Stomach (tissue), 19 donors: ENCODE measurements at places on chromosomes 16 and 17.

DNA sequence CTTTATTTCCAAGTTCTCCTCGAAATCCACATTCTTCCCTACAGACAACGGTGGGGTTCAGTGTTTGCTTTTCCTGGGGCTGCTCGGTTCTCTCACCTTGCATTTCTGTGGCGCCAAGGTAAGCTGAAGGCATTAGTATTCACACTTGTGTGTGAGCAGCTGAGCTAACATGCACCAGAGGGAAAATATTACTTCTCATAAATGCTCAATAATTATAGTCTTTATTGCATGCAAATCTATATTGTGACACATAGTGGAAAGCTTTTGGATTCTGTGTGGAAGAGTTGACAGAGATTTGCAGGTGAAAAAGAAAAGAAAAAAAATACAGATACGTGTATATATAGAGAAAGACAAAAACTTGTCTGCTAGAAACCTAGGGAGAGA, 411.8 kb downstream of the MAF start:
- DNase-seq, result no peak

GRCh38 chr17:4365103-4365627, 1.3 kb downstream of the UBE2G1 start:
- DNase-seq, result peak; percentile 90

DNA sequence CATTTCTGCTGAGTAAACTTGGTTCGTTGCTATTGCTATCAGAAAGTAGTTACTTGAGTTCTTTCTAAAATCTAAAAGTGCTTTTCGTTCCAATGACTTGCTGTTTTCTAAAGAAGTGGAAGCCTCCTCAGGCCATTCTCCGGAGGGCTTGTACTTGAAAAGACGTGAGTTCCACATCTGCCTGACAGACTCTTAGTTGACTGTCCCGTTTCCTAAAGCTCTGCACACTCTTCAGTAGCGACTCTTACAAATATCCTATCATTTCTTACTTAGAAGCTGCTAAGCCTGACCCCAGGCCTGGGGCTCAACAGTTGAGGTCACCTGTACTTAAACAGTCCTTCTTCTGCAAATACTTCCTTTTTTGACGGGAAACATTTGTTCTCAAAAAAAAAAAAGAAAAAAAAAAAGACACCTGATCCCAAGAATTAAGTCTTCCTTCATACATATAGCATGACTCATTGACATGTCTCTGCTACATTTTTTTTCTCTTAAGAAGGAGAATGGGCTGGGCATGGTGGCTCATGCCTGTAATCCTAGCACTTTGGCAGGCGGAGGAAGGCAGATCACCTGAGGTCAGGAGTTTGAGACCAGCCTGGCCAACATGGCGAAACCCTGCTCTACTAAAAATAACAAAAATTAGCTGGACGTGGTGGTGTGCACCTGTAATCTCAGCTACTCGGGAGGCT, 61.5 kb downstream of the DHRS7C start:
- DNase-seq, result no peak

DNA sequence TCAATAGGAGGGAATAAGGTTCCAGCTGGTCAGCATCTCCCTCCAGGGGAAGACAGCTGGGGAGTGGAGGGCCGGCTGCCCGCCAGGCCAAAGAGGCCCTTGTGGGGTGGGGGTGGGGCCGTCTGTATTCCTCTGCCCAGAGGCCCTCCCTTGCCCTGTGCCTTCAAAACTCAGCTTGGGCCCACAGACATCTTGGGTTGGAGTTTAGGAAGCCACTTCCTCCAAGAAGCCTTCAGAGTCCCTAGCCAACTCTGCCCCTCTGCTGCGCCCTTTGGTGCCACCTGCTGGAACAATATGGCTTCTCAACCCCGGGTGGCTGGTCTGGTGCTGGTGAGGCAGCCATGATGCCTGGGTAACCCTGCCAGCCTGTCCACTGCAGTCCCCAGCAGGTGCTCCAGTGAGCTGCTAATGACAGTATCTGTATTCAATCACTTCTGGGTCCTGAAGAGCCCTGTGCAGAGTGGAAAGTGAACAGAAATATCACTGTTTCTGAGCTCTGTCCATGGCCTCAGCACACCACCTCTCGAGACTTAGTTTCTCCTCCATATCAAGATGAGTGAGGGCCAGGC, 16.7 kb downstream of the HSD11B2 start:
- DNase-seq, result peak; percentile 63

GRCh38 chr16:30527635-30528178, 1.3 kb upstream of the ZNF768 start:
- no peak for DNase-seq

DNA sequence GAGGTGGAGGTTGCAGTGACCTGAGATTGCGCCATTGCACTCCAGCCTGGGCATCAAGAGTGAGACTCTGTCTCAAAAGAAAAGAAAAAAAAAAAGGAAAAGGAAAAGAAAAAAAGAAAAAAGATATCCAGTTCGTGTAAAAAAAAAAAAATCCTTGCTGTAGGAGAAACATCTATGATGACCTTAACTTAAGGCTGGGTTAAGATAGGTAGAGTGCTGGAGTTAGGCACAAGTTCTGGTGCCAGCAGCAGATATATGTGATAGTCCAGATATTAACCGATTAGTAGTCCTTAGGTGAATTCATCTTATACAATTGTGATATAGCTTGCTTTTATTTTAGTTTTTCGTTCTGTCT, 17.2 kb downstream of the PSMD11 start:
- no peak for DNase-seq

GRCh38 chr16:83212301-83212841, 585.6 kb downstream of the CDH13 start:
- DNase-seq, result no peak

DNA sequence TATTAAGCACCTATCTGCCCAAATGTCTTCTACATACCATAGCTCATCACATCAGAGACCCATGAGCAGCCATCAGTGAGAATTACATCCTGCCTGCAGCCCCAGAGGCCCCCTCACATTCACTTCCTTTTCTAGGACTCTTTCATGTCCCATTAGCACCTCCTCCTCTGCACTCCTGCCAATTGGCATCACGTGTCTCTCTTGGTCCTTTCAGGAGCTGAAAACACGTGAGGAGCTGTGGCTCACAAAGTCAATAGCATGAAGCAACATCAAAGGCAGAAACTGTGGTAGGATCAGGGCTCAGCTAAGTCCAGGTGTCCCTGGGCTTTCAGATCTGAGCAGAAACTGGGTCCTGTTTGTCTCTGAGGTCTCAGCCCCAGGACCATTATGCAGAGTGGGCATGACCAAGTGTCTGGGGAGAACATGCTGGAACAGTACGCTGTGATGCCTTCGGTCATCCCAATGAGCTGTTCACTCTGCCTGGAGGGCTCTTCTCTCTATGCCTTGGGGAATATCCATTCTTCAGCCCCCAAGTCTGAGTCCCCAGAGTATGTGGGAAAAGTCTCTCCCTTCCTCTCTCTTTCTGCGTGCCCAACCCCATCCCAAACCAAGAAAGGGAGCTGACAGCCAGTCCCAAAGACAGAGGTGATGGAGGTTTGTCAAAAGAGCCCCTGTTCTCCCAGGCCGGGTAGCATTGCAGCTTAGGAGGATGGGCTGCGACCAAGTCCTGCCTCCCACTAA, 457.0 kb upstream of the CDH5 start:
- DNase-seq, result no peak

DNA sequence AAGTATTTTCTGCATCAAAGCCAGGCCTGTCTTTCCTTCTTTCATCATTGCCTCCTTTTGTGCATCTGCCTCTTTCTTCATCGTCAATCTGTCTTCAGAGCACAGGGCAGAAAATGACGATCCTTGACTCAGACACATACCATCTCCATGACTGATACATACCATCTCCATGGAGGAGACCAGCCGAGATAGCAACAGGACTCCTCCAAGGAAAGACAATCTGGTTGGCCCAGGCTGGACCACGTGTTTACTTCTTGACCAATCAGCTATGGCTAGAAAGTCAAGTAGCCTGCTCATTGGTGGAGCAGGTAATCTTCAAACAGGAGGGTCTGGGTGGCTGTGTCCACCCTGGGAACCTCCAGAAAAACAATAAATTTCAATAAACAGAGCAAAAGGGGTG, 164.6 kb downstream of the CPPED1 start:
- DNase-seq, result no peak

DNA sequence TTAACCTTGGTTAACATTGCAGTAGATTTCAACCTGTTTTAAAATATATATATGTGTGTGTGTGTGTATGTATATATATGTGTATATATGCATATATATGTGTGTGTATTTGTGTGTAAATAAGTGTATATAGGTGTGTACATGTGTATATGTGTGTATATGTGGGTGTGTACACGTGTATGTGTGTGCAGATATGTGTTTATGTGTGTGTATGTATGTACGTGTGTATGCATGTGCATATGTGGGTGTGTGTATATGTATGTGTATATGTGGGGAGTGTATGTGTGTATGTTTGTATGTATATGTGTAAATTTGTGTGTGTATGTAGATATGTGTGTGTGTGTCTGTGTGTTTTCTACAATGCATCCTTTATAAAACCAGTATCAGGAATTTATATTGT, 205.5 kb upstream of the FOXF1 start:
- no peak for DNase-seq

GRCh38 chr17:74146196-74146595, 57.3 kb upstream of the RPL38 start:
- DNase-seq, result no peak

DNA sequence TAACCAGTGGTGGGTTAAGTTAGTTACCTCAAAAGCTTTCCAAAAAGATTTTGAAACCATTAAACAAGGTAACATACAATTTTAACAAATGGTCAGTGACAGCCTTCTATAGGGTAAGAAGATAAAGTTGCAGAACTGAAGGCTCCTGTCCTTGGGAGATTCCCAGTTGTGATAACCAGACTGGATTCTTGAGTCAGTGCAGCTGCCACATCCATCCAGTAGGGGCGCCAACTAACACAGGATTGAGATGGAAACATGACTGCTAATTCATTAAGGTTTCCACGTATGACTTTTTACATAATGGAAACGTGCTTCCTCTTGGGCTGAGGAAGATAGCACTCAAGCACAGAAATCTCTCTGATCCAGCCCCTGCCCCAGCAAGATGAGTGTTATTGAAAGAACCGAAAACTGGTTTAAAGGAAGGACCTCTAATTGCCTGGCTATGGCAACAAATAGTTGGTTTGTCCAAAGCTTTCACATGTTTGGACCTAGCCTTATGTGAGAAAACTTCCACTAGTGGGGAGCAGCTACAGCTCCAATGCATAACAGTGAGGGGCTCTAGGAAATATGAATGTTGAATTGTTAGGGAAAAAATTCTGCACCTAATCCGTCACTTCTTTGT, 269.8 kb upstream of the MYOCD start:
- peak; percentile 34 for DNase-seq

DNA sequence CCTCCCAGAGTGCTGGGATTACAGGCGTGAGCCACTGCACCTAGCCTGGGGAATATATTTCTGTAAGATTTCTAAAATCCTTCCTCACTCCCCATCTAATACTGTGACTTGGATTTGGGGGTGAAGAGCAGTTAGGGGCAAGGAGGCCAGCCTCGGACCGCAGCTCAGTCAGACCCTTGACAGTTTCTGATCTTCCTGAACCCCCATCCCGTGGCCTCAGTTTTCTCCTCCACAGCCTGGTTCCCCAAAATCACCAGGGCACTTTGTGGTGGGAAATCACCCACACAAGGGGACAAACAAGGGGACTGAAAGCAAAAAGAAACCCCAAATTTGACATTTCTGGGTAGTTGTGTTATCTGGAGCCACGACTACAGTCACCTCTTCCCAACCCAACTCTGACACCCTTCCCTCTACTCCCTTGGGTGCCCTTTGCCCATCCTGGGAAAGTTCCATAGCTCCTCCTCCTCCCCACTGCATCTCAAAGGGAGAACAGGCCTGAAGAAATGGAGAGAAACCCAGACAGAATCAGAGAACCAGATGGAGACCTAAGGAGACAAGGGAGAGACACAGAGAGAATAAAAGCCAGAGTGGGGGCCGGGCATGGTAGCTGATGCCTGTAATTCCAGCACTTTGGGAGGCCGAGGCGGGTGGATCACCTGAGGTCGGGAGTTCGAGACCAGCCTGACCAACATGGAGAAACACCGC, 2.8 kb upstream of the STAT5A start:
- no peak for DNase-seq

DNA sequence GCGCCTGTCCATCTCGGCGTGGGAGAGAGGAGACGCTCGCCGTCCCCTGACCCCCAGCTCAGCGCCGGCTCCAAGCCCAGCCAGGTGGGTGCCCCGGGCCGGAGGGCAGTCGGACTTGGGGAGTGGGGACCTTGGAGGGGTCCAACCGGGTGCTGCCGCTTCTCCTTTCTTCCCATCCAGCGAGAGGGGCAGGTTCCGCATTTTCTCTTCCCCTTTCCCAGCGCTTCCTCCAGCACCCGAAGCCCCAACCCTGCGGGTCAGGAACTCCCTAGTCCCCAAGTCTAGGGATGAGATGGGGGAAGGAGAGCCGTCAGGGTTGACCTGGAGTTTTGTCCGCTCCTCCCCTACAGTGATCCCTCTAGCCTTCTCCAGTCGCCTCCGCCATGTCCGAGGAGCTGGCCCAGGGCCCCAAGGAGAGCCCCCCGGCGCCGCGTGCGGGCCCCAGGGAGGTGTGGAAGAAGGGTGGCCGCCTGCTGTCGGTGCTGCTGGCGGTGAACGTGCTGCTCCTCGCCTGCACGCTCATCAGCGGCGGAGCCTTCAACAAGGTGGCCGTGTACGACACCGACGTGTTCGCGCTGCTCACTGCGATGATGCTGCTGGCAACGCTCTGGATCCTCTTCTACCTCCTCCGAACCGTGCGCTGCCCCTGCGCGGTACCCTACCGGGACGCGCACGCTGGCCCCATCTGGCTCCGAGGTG, at the start of gene OTOP2:
Gene OTOP2, plus strand, starts transcription at position 24 of the 699 bp plus-strand sequence. Its CDS starts 360 bp downstream, at position 384.
- DNase-seq, result no peak

DNA sequence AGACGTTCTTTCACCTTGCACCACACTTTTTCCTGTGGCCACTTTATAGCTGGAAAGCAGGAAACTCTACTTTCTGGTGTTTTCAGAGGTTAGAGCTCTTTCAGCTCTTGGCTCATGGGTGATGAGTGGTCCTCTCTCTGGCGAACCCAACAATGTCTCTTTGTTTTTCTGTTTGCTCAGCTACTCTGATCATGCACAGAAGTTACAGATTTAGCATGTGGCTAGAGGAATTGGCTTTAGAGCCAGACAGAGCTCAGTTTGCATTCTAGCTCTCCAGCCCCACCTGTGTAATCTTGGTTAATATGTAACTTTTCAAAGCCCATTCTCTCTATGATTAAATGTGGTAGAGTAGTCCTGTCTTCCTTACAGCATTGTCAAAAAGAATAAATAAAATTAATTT, 225.2 kb downstream of the HAPSTR1 start:
- DNase-seq, result peak; percentile 79

GRCh38 chr17:75468291-75468754, 11.9 kb downstream of the TMEM94 start:
- no peak for DNase-seq

- no peak for DNase-seq
Measured at GRCh38 chr17:18987230-18987610, 17.3 kb downstream of the FAM83G start.

- no peak for DNase-seq
Measured at GRCh38 chr17:18028952-18029540, 9.9 kb downstream of the ATPAF2 start.

- DNase-seq, result no peak
Measured at GRCh38 chr17:69908626-69909368, 166.2 kb upstream of the KCNJ16 start.
